ENCODE measurements at places on chromosomes 6 and 20.
A peak's percentile ranks its signal among the peaks of the same experiment; 100 is the strongest.

DNA sequence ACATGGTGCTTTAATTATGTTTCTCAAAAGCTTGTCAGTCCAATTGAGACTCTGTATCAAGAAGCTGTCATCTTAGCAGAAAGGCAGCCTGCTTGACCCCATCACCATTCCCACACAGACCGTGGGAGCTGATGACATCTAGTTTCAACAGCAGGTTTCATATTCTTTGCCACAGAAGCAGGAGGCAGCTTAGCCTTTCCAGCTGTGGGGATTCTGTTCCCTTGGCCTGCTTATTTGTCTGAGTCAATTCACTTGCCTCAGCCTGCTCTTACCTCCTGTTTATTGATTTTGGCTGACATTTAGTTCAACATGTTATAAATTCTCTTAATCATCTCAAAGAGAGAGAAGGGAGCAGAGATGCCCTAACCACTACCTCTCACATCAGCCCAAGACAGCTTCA lies 527.7 kb downstream of the ADGRB3 start:
- DNase-seq: peak; percentile 29

DNA sequence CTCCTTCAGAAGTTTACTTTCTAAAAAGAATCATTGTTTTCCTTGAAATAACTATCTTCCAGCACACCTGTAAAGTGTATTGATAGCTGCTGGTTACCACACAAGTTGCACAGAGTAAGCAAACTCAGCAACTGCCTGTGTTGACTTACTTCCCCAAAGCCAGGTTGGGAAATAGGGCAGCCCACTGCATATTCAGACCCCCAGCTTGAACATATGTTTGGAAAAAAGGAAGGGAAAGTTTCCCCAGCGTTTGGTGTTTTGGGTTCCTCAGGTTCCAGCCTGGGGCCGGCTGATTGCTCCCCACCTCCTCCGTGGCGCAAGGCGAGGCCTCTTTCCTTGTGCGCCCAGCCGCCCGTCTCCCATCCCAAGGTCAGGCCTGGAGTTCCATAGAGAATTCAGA lies 70.1 kb upstream of the QKI start:
- no peak for DNase-seq

GRCh38 chr6:109485266-109485935 lies 2.4 kb upstream of the ZBTB24 start:
- DNase-seq: no peak

DNA sequence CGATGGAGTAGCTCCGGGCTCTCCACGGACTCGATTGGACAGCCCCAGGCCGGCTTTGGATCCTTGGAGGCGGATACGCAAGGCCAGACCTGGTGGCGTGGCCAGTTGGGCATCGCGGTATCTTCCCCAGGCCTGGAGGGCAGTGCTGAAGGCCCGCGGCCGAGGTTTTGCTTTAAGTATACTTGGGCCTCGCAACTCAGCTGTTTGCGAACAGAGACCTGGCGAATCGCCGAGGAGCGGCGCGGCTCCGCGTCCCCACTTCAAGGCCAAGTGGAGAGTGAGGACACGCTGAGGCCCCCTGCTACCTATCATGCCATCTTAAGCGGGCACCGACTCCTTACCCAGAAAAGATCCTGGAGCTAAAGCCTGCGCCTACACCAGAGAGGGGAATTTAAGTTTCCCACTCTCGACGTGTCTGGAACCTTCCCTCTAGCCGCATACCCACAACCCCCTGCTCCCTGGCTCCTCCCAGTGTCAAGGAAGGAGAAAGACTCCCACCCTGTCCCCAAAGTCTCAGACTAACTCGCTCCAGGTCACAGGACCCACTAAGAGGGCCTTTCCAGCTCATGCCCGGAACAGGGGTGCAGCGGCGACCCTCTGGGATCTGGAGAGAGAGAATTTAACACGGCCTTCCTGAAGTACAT lies 4.1 kb downstream of the LINC00237 start:
- no peak for DNase-seq

DNA sequence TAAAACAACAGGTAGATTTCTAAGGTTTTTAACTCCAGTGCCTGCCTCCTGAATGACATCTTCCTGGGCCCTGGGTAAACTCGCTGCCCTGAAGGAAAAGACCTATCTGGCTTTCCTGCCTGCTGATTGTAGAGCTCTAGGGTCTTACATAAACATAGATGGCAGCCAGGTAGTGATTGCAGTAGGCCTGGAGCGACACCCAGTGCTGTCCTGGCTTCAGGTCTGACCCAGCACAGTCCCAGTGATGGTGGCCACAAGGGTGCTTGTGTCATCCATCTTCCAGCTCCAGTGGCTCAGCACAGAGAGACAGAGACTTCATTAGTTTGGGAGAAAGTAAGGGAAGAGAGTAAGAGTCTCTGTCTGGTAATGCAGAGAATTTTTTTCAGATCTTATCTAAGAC lies 542.9 kb upstream of the IMPG1 start:
- no peak for DNase-seq

DNA sequence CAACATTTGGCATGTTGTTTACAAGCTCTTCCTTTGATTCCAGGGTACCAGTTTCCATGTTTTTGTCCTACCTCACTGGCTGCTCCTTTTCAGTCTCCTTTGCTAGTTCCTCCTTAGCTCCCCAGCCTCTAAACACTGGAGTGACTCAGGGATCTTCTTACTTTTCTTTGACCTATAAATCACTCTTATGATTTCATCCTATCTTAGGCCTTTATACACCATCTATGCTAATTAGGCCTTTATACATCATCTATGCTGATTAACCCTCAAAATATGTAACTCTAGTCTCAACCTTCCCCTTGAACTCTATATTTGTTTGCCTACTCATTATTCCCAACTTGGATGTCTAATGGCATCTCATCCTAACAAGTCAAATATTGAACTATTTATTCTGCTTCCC lies 9.5 kb downstream of the TMEM30A start:
- DNase-seq: peak; percentile 97

GRCh38 chr20:38092260-38092857 lies 58.8 kb downstream of the RPRD1B start:
- no peak for DNase-seq

- DNase-seq: no peak
Measured at GRCh38 chr20:47400685-47401084, 44.2 kb upstream of the ZMYND8 start.

GRCh38 chr20:2701671-2702081 lies 9.1 kb downstream of the EBF4 start:
- DNase-seq: no peak

GRCh38 chr6:150899231-150899630 lies 33.7 kb downstream of the MTHFD1L start:
- peak; percentile 54 for DNase-seq

DNA sequence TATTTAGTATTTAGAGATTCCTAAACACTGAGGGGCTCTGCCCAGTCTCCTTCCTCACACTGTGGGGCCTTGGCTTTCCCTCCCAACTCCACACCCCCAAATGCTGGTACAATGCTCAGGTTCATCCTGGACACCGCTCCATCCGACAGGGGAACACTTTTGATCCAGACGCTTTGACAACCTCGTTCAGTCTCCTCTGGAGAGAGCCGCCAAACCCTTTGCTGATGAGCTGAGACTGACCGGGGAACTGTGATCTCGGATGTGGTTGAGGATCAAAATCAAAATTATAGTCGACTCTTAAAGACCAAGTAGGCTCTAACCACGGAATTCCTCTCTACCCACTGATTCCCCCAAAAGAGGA lies 38.8 kb upstream of the HLA-E start:
- DNase-seq: no peak

DNA sequence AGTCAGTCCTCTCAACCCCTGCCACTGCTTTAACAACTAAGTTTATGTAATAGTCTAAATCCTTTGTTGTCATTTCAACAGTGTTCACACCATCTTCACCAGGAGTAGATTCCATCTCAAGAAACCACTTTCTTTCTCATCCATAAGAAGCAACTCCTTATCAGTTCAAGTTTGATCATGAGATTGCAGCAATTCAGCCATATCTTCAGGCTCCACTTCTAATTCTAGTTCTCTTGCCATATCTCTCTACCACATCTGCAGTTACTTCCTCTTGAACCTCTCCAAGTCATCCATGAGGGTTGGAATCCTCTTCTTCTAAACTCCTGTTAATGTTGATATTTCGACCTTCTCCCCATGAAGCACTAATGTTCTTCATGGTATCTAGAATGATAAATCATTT lies 57.9 kb upstream of the FOXO3 start:
- no peak for DNase-seq

DNA sequence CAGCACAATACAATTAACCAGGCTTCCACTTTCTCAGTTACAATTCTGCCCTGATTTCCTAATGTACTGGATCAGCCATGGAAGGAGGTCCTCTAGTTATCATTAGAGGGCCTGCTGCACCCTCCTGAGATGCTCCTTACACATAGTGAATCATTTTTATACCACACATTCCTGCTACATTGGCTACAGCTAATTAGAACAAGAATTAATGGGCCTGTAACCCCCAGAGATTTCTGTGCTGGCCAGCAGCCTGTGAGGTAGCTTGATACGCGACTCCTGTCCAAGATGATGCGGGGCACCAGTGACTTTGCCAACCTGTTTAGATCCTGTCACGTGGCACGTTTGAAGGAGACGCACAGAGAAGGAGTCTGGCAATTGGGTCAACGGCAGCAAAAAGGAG lies 422.8 kb downstream of the EPM2A start:
- no peak for DNase-seq

DNA sequence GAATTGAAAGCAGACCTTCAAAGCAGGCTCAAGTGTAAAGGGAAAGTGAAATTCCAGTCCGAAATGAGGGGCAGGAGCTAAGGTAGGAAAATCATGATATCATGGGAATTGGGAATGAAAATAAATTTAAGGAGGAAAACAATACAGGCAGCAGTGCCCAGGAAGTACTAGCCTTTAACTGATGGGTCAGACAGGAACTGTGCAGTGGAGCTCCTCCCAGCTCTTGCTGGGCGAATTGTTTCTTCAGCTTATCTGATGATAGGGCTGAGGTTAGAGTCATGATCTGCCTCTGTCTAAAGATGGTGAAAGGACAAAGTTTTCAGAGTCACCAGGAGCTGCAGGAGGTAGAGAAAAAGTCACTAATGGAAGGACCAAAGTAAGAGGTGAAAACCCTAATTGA lies 457.9 kb upstream of the PTCHD4 start:
- no peak for DNase-seq

GRCh38 chr20:46590443-46590842 lies 40.0 kb upstream of the OCSTAMP start:
- DNase-seq: no peak

DNA sequence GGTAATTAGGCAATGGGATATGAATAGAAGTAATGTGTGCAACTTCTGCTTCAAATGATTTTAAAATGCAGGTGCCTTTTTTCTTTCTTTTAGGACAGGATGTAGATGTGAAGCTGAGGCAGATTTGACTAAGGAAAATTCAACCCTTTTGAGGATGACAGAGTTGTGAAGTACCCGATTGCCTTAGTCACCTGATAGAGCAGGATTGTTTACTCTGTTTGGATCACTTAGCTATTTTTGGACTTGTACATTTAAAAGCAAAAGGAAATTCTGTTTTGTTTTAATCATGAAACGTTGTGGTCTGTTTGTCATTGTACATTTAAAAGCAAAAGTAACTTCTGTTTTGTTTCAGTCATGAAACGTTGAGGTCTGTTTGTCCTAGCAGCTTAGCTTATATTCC lies 143.4 kb downstream of the FAM83B start:
- no peak for DNase-seq

GRCh38 chr20:24022621-24023180 lies 34.1 kb upstream of the GGTLC1 start:
- no peak for DNase-seq

DNA sequence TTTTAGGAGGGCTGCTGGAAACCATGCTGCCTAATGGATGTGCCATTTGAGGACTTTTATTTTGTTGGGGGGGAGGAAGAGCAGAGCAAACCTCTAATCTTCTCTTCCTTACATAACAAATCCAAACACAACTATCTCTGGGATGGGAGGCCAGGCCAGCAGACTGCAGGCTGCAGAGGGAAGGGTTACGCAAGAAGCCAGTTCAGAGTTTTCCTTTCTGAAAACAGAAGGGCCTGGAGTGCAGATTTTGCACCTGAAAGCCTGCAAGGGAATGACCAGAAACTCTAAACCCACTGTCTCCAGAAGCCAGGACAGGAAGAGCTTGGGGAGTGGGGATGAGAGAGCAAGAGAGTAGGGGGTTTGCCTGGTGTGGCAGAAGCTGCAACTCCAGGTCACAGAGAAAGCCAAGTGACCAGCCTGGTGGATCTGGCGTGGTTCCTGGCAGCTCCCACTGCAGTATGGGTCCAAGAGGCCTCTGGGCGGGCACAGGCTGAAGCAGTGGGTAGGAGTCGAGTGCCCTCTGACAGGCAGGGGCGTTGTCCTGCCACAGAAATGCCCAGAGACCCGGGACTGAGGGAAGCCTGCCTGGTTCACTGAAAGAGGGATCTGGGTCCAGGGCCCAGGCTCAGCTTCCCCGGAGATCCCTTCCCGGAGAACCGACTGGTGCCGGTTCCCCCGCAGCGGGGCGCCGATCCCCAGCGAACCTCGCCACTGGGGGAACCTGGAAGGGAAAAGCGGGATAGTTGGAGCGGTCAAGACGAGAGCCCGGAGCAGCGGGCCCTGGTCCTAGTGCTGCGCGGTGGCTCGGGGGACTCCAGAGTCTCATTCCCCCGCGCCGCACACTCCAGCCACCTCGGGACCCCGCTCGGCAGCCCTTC lies 6.7 kb downstream of the MAFB start:
- DNase-seq: no peak

DNA sequence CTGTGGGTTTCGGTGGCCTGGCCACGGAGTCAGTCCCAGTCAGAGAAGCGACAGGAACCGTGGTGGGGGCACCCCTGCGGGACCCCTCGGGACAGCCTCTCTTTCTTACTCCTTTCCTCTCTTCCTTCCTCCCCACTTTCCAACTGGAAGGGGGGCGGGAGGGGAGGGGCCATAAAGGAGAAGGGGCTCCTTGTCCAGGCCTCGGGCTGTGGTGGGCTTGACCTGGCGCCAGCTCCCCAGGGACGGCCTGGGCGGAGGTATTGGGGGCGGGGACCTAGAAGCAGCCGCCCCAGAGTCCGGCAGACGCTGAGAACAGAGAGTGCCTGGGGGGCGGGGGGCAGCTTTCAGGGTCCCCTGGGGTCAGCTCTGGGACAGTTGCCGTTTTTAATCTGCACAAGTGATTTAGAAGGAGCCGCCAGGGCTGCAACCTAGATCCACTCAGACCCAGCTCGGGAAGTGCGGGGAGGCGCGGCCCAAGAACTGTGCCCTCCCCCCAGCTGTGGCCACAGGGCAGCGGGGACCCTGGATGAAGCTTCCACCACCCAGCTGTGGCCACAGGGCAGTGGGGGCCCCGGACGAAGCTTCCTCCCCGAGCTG lies 6.4 kb upstream of the ABHD16B start:
- DNase-seq: no peak

- DNase-seq: peak; percentile 12
Measured at GRCh38 chr6:108781419-108782100, 66.7 kb upstream of the ARMC2 start.

- peak; percentile 69 for DNase-seq
Measured at GRCh38 chr6:27791182-27791943, 120.8 kb downstream of the OR2B2 start.

- no peak for DNase-seq
Measured at GRCh38 chr20:42376131-42376530, 758.0 kb upstream of the CHD6 start.

Data from astrocyte (in vitro differentiated cells and primary cell).